ENCODE measurements at places on chromosomes 11 and 22.

GRCh38 chr11:86212019-86212611 is 32.4 kb upstream of the EED start:
- DNase-seq, result no peak

DNA sequence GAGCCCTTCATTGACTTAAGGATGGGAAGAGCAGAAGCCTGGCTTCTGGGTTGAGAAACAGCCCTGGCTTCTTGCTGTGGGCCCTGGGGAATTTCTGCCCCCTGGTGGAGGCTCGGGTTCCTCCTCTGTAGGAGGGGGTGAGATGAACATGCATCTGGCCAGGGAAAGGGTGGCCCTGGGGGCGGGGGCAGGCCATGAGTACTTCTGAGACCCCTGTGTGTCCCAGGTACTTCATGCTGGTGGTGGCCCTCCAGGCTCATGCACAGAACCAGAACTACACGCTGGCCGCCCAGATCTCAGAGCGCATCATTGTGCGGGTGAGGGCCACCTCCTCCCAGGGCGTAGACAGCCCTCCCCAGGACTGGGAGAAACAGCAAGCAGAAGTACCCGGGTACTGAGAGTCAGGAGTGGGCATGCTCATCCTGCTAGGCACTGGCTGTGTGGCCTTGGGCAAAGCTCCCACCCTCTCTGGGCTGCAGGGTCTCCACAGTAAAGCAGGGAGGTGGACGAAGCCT is 15.8 kb downstream of the TMEM258 start:
- DNase-seq, result no peak

GRCh38 chr22:49406879-49407587 is 420.6 kb downstream of the BRD1 start:
- no peak for DNase-seq

DNA sequence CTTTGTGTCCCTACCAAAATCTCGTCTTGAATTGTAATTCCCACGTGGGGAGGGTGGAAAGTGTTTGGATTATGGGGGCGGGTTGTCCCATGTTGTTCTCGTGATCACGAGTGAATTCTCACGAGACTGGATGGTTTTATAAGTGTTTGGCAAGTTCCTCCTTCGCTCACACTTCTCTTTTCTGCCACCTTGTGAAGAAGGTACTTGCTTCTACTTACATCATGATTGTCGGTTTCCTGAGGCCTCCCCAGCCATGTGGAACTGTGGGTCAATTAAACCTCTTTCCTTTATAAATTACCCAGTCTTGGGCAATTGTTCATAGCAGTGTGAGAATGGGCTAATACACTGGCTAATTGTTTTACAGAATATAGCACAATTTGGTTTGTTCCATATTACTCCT is 326.3 kb downstream of the GRM5 start:
- no peak for DNase-seq

- DNase-seq, result no peak
Measured at GRCh38 chr11:65968600-65969482, 7.3 kb downstream of the SART1 start.

DNA sequence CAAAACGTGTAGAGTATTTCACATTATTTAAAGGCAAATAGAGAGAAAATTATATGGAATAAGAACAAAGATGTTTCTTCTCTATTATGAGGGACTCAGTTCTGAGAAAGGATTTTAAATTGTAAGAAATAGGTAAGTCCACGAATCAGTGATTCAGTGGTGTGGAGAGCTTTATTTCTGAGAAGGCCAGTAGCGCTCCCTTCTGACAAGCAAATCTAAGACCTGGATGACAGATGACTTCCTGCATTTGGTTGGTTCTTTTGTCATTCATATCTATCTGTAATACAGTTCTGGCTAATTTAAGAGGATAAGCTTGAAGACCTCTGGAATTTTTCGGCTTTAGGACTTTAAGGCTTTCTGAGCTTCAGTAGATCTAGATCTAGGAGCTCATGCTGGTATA is 7.0 kb downstream of the CD3E start:
- DNase-seq, result no peak

DNA sequence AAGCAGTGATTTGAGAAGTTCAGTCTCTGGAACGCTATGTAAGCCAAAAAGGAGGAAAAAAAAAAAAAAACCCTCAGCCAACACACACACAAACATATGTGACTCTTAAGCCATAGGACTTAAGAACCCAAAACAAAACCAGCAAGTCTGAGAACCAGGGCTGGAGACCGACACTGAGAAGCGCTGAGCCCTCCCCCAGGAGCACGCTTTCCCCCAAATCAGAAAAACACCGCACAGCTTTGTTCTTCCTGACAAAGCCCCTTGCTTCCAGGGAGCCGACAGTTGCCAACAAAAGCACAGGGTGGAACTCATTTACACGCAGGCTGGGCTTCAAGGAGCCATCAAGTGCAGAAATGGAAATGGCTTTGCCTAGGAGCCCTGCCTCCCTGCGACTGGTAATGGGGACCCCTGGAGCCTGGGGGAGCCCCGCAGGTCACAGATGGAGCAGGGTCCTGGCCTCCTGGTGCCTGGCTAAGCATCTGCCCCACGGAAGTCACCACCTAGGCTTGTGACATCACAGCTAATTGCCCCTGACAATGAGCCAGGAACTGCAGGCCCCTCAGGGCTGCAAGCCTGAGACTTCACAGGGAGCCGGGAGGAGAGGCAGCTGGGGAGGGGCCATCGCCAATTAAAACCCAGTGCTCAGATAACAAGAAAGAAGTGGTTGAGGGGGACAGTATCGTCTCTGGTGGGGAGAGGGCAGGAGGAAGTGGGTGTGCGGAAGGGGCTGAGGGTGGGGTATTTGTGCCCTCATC is 66.9 kb downstream of the NFAM1 start:
- DNase-seq, result no peak

DNA sequence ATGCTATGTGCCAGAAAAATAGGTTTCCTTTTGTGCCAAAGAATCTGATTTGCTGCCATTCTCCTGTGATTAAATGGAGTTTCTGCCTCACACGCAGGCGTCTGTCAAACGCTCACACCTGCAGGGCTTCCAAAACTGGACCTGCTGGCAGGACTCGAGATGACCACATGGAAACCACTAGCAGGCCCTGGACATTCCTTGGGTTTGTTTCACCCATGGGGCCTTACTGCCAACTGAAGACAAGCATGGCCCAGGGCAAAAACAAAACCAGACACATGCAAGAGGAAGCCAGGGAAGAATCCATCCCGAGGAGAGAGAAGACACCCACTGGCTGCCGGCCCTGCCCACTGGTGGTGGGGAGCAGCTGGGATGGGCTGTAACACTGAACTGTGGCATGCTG is 55.9 kb upstream of the MN1 start:
- DNase-seq, result no peak

GRCh38 chr22:46982635-46983034 is 220.2 kb downstream of the TBC1D22A start:
- no peak for DNase-seq

- DNase-seq, result no peak
Measured at GRCh38 chr22:29310863-29311339, 4.5 kb downstream of the GAS2L1 start.

Measured in NCI-H1436 treated with DMSO at 0.1 percent for 48 hours (cell line).